Stimulated activated CD4-positive, alpha-beta T cell treated with anti-CD3 and anti-CD28 coated beads, Interleukin-1b, Interleukin-23, amount 100 ng/mL, for 1 hour (primary cell): ENCODE measurements at places on chromosomes 11 and 22.
A peak's percentile ranks its signal among the peaks of the same experiment; 100 is the strongest.

DNA sequence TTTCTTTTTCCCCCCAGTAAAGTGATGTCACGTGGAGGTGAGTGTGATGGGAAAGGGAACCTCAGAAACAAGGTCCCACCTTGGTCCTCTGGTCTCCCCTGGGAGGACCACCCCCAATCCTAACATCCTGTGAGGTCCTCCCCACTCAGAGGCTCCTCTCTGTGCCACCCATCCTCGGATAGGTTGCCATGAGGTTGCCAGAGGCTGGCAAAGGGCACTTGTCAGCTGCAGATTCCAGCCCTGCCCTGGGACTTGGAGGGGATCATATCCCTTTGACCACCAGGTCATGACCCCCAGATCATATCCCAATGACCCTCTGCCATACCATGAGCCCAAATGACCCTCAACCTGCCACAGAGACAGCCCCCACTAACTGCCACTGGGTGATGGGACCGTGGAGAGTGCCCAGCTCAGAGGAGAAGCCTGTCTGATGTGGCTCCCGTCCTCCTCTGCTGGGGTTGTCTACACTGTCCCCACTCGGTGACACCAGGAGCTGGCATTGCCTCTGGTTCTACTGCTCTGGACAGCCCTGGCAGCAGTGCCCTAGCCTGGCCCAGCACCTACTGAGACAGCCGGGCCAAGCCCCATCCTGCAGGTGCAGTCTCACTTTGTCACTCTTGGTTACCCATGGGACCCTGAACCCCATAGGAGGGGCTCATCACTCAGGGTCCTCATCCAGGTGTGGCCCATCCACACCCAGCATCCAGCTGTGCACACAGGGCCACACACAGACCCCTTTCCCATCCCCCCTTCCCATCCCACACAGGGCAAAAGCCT, 90.2 kb upstream of the KCNQ1OT1 start:
- DNase-seq, result no peak

DNA sequence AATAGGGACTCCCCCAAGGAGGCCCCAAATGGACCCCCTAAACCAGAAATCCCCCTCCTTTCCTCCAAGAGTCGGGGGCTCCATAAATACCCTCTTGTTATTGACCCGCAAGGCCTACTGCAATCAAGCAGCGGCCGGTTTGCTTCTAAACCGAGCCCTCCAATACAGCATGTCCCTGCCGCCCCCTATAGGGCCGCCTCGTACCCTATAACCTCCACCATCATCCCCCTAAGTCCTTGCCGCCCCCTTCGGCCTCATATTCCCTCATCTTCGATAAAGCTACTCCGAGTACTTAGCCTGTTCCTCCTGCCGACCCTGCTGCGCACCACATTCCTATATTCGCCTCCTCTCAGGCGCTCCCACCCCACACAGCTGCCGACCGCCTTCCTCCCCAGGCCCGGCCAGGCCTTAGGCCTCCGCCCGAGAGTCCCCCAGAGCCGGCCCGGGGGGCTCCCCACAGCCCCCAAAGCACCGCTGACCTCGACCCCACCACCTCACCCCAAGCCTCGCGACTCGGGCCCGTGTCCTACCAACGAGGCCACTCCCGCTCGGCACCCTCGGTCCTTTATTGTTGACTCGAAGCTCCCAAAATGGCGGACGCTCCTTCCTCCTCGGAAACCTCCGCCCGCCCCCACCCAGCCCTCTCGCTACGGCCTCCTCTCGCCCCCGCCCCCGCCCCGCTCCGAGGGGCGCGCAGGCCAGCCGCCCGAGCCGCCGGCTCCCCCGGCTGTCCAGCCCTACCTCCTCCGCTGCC, 430 bp downstream of the DDX6 start:
- peak; percentile 18 for DNase-seq

DNA sequence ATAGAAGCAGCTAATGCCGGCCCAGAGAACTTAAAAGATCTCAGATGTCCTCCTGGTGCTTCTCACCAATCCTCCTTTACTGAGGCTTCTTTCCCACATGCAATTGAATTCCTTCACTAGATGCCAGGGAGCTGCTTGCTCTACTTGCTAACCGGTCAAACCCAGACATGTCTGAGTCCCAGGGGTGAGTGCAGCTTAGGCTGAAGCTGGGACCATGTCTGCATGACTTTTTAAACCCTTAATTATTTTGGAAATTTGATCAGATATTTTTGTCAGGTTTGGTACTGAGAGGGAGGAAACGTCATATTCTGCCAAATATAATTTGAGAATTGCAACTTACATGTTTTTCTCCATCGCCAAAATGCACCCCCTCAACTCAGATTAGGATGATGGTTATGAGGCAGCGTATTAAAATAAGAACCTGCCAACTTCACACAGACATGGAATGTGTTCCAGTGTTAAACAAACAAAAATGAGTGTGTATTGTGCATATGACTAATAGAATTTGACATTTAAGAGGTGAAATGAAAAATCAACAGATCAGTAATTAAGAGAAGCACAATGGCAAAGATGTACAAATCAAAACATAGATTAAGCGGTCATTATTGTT, 529.5 kb downstream of the ETS1 start:
- no peak for DNase-seq

DNA sequence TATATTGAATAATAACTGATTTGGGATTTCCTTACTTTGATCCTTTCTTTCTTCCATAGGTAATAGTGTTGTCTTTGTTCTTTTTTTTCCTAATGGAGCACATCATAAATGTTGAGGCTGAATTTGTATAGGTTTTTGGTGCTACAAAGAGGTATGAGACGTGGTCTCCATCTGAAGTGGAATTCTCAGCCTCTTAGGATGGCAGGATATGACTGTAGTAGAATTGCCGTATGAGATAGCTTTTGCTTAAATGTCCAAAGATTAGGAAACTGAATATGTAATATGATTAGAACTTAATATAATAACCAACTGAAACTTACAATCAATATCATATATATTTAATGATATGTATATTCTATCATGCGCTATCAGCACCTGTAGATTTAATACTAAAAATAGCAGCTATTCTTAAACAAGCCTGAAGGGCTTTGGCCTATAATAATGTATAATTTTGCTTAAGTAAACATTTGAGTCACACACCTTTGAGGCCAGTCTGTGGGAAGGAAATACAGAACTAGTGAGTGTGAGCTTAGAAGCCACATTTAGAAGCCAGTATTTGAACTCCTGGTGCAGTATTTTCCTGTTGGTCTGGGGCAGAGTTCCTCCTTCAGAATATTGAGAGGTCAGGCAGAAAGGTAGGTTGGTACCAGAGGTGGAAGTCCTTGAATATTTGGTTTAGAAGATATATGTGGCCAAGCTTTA, 62.6 kb downstream of the SWAP70 start:
- no peak for DNase-seq

- no peak for DNase-seq
Observed at GRCh38 chr11:112228706-112229105, 2.5 kb downstream of the PTS start.

- no peak for DNase-seq
Observed at GRCh38 chr11:65606876-65607613, 7.0 kb downstream of the MAP3K11 start.

DNA sequence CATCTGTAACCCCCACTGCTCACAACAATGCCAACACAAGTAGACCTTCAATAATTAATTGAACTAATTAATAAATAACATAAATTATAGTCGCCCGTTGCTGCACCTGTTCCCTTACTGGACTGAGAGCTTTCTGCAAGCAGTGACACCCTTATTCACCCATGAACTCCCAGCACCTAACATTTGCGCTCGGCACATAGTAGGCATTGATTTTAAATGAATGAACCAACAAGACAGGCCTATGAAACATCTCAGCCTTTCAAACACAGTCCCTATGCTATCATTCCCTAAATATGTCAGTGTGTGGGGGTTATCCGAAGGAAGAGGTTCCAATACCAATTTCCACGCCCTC, 1.1 kb downstream of the THAP12 start:
- no peak for DNase-seq

DNA sequence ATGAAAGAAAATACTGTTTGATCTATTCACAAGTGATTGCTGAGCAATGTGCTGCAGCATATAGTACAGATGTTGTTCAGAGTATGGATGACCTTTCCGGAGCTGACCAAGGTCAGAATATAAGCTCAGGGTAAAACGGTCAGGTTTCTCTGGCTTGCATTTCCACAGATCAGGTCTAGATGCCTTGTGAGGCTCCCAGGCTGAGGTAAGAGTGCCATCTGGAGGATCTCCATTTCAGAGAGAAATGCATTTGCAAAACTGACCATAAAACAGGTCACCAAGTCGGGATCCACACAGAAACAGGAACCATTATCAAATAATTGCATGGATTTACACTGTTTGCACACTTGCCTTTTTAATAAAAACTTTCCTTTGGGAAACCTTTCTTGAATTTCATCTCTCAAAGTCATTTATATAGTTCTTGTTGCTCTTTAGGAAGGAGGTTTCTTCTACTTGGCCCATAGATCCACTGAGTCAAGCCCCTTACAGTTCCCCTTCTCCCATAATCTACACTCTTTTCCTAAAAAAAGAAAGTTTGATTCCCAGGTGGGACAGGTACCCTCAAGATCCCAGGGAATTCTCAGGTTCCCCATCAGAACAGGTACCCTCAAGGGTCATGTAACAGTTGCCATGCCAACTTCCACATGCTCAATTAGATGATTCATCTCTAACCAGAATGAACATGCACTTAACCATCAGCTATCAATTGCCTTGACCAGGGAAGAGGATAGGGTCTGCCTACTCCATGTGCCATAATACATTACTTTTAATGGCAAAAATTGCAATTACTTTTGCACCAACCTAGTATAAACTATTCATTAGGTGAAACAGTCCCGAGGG, 25.0 kb upstream of the TMPRSS5 start:
- no peak for DNase-seq

DNA sequence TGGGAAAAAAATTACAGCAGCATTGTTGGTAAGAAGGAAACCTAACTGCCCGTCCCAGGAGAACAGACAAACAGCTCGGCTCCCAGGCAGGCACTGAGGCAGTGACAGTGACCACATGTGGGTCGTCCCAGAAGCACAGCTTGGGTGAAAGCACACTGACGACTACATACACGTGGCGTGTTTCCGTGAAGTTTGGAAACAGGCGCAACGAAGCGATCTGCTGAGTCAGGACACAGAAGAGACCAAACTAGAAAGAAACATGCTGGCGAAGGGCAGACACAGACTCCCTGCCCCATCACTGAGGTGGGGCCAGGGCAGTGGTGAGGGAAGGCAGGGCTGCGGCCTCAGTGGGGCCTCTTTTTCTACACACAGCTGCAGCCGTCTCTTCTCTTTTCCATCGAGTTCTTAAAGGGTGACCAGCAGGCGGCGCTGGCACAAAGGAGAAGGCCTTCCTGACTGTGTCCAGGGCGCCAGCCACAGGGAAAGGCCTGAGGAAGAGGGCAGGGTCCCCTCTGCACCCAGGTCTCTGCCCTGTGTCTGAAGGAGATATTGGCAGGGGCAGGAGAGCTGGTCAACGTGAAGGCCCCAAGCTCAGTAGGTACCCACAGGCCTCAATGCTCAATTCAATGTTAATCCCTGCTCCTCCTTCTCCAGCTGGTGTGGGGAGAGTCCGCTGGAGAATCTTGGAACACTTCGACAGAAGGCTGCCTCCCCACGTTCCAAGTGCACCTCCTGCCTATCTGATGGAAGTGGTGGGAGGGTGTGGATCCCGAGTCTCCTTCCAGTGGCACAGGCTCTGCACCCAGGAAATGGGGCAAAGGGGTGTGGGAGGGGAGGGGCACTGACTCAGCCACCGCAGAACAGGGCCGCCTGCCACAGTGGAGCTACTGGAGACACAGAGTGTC, 19.9 kb downstream of the CARS1 start:
- DNase-seq, result no peak

DNA sequence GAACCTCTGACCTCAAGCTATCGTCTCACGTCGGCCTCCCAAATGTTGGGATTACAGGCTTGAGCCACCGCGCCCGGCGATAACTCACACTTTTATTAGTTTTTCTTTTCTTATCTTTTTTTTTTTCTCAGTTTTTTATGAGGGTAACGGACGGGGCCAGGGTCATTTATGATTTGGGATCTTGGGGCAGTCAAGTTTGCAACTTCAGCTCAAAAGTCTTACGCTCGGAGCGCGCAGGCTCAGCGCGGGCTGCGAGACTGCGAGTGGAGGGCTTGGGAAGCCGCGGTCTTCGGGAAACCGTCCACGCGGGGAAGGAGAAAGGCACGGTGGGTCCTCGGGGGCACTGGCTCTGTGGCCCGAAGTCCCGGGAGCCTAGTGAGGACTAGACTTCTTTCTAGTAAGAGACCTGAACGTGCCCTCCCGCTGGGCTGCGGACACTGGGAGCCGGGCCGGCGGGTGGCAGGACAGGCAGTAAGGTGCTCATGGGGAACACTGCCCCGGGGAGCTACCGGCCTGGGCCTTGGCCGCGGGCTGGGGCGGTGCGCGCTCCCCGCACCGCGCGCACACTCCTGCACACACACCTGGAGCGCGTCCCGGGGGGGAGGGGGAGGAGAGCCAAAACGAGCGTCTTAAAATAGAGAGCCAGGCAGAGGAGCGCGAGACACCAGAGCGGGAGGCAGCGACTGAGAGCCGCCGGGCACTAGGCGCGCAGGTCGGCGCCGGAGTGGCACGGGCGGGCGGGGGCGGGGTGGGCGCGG, 476 bp upstream of the BARX2 start:
- DNase-seq, result no peak
